ENCODE measurements at places on chromosomes 6 and 20.

- DNase-seq: no peak
These were observed 184.1 kb downstream of the MBOAT1 start for GRCh38 chr6:20028143-20028542.

DNA sequence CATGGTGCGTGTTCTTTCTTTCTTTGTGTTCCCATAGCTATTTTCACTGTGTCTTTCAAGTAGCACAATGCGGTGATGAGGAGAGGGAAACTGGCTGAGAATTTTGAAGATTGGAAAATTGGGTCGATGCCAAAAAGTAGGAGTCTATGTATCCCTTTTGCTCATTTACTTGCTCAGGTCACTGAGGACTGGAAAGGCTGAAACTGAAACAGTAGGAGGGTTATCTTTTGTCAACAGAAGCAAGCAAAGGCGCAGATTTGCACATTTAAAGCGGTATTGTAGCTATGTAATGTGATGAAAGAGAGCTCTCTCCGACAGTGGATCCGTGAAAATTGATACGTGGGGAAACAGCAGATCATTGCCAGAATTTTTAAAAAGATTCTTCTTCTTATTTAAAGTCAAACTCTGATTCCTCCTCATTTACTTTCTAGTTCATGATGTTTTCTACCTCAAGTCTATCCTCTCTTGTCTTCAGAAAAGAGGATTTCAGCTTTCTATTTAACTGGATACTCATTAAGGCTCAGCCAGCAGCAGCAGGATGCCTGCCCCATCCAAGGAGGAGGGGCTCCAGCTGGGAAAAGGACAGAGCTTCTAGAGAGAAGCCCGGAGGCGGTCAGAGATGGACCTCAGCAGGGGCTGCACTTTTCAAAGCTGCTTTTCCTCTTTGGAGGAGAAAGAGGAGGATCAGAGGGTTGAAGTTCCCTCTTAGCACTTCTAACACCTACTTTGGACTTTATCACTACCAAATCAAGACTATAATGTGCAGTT, 15.9 kb upstream of the FYN start:
- DNase-seq: no peak

- no peak for DNase-seq
These were observed 83.2 kb upstream of the EYA2 start for GRCh38 chr20:46811224-46812084.

DNA sequence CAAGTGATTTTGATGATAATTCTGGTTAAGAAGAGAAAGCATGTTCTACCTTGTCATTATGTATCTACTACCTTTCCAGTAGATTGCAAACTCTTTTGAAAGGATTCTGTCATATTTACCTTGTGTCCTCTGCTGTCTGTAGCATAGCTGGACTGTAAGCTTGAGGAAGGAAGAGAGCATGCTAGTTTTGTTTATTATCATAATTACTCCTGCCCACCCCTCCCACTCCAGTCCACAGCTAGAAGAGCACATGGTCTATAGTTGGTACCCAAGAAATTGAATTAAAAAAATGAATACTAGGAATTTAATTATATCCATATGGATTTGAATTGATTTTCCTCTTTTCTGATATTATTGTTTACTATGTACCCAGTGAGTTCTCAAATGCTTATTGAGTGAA, 40.2 kb downstream of the PDE7B start:
- DNase-seq: no peak

DNA sequence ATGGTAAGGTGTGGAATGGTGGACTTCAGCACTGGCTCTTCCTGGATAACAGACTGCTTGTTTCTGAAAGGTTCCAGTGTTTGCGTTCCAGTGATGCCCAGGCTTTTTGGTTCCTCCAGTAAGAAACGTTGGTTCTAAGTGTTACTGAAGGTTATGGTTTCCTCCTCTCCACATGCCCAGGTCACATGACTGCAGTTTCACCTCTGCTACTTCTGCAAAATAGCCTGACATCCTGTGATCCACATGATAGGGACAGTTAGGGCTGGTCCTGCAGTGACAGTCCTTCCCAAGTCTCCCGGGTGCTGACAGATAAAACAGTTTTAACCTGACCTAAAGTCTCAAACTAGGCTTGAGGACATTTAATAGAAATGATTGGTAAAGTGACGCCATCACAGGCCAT, 132.2 kb upstream of the CST7 start:
- DNase-seq: peak; percentile 63

Data from suppressor macrophage (primary cell).